ENCODE measurements at places on chromosomes 11 and 22. TPM values are rescaled to one million over a fixed set of nuclear protein-coding genes. Genes with fewer than 3 reads are reported as not detected.

The LARGE1 gene
- 22.7 TPM for total RNA-seq

- DNase-seq = no peak
Measured at GRCh38 chr11:67456068-67456705, 1.0 kb downstream of the CABP4 start.

GRCh38 chr11:75815345-75816168 is 547 bp downstream of the UVRAG start:
- peak; percentile 95 for DNase-seq

The MOGAT2 gene
- not detected for total RNA-seq
